ENCODE measurements at places on chromosomes 6 and 20.
A peak's percentile ranks its signal among the peaks of the same experiment; 100 is the strongest.

GRCh38 chr20:33554914-33555420 is 65.1 kb downstream of the CBFA2T2 start:
- no peaks in the 10 kb centered on the region for H3K36me3 ChIP-seq
- peak overlapping the region; percentile 48 for H3K27ac ChIP-seq
- no peak overlapping the region for H3K4me3 ChIP-seq

- no peaks in the 10 kb centered on the region for H3K4me1 ChIP-seq
- H3K4me3 ChIP-seq, result no peak overlapping the region
- no peak for DNase-seq
Observed at GRCh38 chr20:61813791-61814190, 251.9 kb downstream of the TAF4 start.

DNA sequence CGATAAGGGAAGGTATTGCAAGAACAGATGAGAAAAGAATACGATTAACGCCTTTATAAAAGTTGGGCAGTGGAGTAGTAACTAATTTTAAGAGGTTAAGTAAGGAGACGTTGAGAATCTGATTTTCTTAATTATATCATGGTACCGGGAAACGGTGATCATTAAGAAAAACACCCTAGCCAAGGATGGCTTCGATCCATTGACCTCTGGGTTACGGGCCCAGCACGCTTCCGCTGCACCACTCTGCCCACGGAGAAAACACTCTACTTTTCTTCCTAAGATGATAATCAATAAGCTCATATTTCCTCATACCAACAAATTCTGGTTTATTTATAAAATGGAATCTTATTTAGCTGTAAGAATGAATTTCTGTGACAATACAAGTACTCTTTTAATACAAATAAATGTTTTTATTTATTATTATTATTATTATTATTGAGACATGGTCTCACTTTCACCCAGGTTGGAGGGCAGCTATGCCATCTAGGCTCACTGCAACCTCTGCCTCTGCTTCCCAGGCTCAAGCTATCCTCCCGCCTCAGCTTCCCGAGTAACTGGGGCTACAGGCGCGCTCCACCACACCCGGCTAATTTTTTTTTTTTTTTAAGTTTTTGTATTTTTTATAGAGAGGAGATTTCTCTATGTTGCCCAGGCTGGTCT is 8.3 kb downstream of the POM121L2 start:
- DNase-seq, result no peak
- no peak overlapping the region for H3K27ac ChIP-seq
- no peaks in the 10 kb centered on the region for H3K36me3 ChIP-seq
- no peaks in the 10 kb centered on the region for H3K27me3 ChIP-seq
- no peaks in the 10 kb centered on the region for H3K4me1 ChIP-seq
- no peak overlapping the region for H3K4me3 ChIP-seq

DNA sequence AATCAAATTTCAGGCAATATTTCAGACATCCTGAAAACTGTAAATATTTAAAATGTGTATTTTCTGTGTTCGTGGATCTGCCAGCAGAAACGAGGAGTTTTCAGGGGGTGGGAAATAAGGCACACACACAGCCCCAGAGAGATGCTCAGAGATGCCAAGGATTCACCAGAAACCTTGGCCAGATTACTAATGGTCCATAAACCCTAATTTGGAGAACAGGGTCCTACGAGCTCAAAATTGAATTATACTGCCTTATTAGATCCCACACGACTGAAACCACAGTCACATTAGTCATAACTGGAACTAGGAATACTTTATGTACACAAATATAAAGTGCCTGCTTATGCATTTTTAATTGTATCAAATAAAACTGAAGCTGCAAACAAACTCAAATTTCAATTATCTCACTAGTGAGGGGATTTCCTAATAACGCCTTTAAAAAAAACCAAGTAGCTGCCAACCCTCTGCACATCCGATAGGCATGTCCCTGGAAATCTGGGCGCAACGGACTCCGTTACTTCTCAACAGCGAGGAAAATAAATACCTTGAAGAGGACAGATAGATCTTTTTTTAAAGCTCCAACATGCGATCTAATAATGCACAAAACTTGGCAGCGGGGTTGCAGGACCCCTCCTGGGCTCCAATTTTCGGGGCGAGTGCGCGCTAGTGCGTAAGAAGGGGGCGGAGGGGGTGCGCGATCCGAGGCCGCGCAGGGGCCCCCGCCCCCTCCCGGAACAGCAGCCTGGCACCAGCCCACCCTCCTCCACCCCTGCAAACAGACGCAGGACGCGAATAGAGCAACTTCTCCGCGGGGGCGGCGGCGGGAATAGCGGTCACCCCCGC is 897 bp downstream of the CHD6 start:
- peak; percentile 15 for DNase-seq
- peak overlapping the region; percentile 95 for H3K4me3 ChIP-seq
- no peaks in the 10 kb centered on the region for H3K36me3 ChIP-seq
- no peaks in the 10 kb centered on the region for H3K27me3 ChIP-seq
- H3K4me1 ChIP-seq, result no peaks in the 10 kb centered on the region

GRCh38 chr20:49915380-49916145 is at the start of gene SPATA2:
Gene SPATA2, minus strand, starts transcription at chr20:49915529. Its CDS starts 7,039 bp downstream, at chr20:49908490.
- H3K4me3 ChIP-seq, result peak within 1 kb of the TSS; percentile 67
- H3K36me3 ChIP-seq, result no peaks in the 10 kb centered on the region
- peak within 1 kb of the TSS; percentile 98 for H3K27ac ChIP-seq
- peak; percentile 95 for DNase-seq
- H3K27me3 ChIP-seq, result no peaks in the 10 kb centered on the region

GRCh38 chr20:34322267-34323105 is 19.3 kb upstream of the AHCY start:
- H3K36me3 ChIP-seq, result no peaks in the 10 kb centered on the region
- no peaks in the 10 kb centered on the region for H3K27me3 ChIP-seq
- no peak for DNase-seq
- no peak overlapping the region for H3K27ac ChIP-seq

DNA sequence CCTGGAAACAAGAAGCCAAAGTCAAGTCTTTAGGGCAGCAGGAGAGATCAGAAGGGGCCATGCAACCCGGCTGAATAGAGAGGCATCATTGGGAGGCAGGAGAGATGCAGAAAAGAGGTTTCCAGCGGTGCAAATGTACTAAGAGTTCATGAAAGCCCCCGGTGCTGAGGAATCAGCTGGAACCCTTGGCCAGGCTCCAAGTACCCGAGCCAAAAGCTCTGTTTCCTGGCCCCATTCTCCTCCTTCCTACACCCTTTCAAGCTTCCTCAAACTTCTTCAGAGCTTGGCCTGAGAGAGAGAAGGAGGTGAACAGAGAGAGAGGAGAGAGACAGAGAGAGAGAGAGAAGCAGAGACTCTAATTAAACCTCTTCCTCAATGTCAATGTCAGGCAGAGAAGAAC is 433.5 kb downstream of the PRKN start:
- H3K27ac ChIP-seq, result no peak overlapping the region
- no peaks in the 10 kb centered on the region for H3K36me3 ChIP-seq
- H3K4me3 ChIP-seq, result no peak overlapping the region
- no peaks in the 10 kb centered on the region for H3K27me3 ChIP-seq
- DNase-seq, result no peak

GRCh38 chr6:137224799-137225198 is 5.6 kb upstream of the IFNGR1 start:
- no peak overlapping the region for H3K4me3 ChIP-seq
- peaks cover 4% of the 10 kb centered on the region for H3K4me1 ChIP-seq
- no peaks in the 10 kb centered on the region for H3K27me3 ChIP-seq
- DNase-seq, result no peak
- H3K27ac ChIP-seq, result peak overlapping the region; percentile 5

- H3K4me3 ChIP-seq, result no peak overlapping the region
- DNase-seq, result no peak
- no peak overlapping the region for H3K27ac ChIP-seq
- H3K4me1 ChIP-seq, result peaks cover 5% of the 10 kb centered on the region
Observed at GRCh38 chr6:42724825-42725224, 2.4 kb upstream of the PRPH2 start.

GRCh38 chr20:9368893-9369292 is 145.5 kb upstream of the LAMP5 start:
- H3K4me3 ChIP-seq, result no peak overlapping the region
- H3K27me3 ChIP-seq, result no peaks in the 10 kb centered on the region
- no peaks in the 10 kb centered on the region for H3K4me1 ChIP-seq
- H3K36me3 ChIP-seq, result no peaks in the 10 kb centered on the region
- no peak overlapping the region for H3K27ac ChIP-seq

DNA sequence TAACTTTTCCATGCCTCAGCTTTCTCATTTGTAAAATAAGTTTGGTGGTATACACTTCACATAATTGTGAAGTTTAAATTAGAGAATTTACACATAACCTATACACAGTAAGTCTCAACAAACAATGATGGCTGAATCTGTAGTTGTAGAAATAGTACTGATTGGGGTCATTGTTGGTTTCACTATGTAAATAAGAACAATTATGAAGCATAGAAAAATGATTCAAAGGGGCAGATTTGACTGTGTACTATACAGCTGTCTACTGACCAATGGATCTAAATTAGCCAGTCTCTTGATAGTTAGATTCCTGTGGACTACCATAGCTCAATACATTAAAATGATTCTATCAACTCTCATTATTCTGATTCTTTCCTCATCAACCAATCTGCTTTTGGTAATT is 181.1 kb upstream of the STXBP5 start:
- no peaks in the 10 kb centered on the region for H3K4me1 ChIP-seq
- H3K27ac ChIP-seq, result no peak overlapping the region
- no peak for DNase-seq
- no peaks in the 10 kb centered on the region for H3K36me3 ChIP-seq

DNA sequence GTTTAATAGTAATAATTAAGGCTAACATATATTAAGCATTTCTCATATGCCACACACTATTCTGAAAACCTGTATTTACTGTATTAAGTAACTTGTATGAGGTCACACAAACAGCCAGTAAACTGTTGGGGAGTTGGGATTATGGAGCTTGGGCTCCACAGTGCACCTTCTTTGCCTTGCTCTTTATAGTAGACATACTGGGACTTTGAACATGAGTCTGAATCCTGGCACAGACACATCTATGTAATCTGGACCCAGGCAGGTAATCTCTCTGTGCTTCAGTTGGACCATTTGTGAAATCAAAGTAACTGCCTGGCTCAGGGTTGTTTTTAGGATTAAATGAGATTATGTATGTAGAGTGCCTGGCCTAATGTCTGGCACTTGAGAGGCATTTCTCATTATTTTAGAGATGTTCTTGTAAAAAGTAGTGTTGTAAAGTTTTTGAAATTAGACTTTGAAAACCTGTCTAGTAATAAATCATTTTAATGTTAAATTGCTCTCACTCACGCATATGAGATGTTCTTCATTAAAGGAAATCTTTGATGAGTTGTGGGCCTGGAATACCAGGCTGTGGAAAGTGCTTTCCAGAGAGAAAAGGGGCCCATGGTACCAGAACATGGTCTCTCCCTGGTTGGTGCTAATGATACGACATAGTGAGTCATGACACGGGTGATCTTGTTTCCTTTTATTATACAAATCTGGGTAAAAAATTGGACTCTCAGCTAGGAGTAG is 34.3 kb downstream of the LRRC1 start:
- no peaks in the 10 kb centered on the region for H3K36me3 ChIP-seq
- H3K27ac ChIP-seq, result peak overlapping the region; percentile 68
- no peaks in the 10 kb centered on the region for H3K27me3 ChIP-seq
- peak; percentile 37 for DNase-seq
- H3K4me3 ChIP-seq, result no peak overlapping the region

DNA sequence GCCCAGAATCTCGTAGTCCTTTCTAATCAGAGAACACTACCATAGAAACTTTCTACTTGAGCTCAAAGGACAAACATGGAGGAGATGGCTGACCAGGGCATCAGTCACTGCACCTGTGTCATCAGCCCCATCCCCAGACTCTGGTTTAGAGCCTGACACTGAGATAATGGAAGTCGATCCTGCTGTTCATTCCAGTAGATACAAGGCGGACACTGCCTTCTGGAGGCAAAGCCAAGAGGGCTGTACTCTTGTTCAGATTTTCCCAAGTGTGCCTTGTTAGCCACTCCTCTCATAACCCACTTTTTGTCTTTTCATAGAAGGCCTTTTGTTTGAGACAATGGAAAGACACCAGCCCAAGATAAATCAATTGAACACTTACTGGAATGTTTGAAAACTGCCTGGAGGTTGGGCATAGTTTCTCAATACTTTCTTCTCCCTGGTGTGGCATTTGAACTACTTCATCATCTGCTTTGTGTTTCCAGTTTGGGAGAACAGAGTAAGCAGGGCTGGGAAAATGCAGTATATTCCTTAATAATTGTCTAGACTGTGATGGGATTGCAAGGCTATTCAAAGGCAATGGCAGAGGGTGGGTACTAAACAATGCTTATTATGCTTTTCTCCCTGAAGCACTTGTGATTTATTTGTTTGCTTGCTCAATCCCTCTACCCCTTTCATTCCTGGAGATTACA is 99.7 kb downstream of the CLIC5 start:
- no peak for DNase-seq
- H3K27ac ChIP-seq, result no peak overlapping the region
- no peaks in the 10 kb centered on the region for H3K4me1 ChIP-seq
- no peaks in the 10 kb centered on the region for H3K27me3 ChIP-seq
- no peak overlapping the region for H3K4me3 ChIP-seq

GRCh38 chr20:49567421-49568277 is at the start of gene PTGIS:
Gene PTGIS, minus strand, starts transcription at chr20:49568137. Its CDS starts 21 bp downstream, at chr20:49568116.
- no peaks in the 10 kb centered on the region for H3K4me1 ChIP-seq
- H3K4me3 ChIP-seq, result peak within 1 kb of the TSS; percentile 65
- peaks cover 8% of the 10 kb centered on the region for H3K36me3 ChIP-seq
- peak; percentile 63 for DNase-seq

GRCh38 chr20:54727490-54727889 is 252.1 kb downstream of the DOK5 start:
- H3K4me1 ChIP-seq, result no peaks in the 10 kb centered on the region
- no peak for DNase-seq
- H3K4me3 ChIP-seq, result no peak overlapping the region

GRCh38 chr6:21947731-21948386 is 349.0 kb downstream of the PRL start:
- H3K27me3 ChIP-seq, result no peaks in the 10 kb centered on the region
- no peak overlapping the region for H3K27ac ChIP-seq
- H3K4me3 ChIP-seq, result no peak overlapping the region
- no peaks in the 10 kb centered on the region for H3K36me3 ChIP-seq
- no peak for DNase-seq
